ENCODE measurements at places on chromosomes 16 and 17.

GRCh38 chr16:84115919-84116719 lies 623 bp downstream of the MBTPS1 start:
- DNase-seq = no peak

DNA sequence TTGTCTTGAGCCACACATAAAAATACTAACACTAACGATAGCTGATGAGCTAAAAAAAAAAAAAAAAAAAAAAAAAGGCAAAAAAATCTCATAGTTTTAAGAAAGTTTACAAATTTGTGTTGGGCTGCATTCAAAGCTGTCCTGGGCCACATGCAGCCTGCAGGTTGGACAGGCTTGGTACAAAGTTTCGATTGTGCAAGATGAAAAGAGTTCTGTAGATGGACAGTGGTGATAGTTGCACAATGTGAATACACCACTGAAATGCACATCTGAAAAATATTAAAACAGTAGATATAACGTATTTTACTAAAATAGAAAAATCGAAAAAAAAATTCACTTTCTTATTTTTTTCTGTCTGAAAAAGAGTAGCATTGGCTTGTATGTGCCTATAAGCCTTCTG lies 42.9 kb downstream of the AMFR start:
- DNase-seq = no peak

DNA sequence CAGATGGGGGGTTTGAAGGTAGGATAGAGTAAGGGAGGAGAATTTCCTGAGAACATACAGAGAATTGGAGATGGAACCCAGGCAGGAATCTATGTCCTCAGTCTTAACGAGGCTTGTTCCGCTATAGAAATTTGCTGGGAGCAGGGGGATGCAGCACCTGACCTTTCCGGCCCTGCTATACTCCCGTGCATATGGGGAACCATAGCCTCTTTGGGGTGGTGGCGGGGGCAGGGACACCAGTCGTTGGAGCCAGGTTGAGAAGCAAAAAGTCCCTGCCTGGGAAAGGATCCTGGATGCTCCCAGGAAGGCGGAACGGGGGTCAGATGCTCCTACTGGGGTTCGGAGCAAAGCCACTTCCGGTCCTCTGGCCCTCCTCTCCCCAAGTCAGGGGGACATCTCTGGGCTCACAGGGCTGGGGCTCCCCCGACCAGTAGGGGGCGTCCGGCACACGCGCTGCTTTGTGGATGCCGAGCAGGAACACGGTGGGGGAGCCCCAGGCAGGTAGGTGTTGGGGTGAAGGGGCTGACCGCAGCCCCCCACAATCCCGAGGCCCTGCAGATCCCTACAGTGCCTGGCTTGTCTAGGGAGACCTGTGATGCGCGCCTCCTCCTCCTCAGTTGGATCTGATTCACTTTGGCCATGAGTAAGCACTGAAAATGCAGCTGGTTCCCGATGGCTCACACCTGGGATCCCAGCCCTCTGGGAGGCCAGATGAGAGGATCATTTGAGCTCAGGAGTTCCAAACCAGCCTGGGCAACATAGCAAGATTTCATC lies 15.5 kb upstream of the TFAP4 start:
- DNase-seq = peak; percentile 83

GRCh38 chr17:42071810-42072209 lies 21.4 kb upstream of the C17orf113 start:
- no peak for DNase-seq

- no peak for DNase-seq
These were observed 495.6 kb upstream of the CDH11 start for GRCh38 chr16:65617421-65617820.

GRCh38 chr16:969508-970385 lies 1.0 kb downstream of the LMF1 start:
- DNase-seq = peak; percentile 40

GRCh38 chr17:38809828-38810227 lies 10.5 kb upstream of the PIP4K2B start:
- no peak for DNase-seq

DNA sequence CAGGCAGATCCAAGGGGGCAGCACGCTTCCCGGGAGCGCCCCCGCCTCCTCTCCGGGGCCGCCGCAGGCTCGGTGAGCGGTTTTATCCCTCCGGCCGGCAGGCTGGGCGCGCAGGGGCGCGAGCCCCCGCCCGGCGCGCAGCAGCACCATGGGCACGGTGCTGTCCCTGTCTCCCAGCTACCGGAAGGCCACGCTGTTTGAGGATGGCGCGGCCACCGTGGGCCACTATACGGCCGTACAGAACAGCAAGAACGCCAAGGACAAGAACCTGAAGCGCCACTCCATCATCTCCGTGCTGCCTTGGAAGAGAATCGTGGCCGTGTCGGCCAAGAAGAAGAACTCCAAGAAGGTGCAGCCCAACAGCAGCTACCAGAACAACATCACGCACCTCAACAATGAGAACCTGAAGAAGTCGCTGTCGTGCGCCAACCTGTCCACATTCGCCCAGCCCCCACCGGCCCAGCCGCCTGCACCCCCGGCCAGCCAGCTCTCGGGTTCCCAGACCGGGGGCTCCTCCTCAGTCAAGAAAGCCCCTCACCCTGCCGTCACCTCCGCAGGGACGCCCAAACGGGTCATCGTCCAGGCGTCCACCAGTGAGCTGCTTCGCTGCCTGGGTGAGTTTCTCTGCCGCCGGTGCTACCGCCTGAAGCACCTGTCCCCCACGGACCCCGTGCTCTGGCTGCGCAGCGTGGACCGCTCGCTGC lies 832 bp downstream of the CDK5R1 start:
- no peak for DNase-seq

DNA sequence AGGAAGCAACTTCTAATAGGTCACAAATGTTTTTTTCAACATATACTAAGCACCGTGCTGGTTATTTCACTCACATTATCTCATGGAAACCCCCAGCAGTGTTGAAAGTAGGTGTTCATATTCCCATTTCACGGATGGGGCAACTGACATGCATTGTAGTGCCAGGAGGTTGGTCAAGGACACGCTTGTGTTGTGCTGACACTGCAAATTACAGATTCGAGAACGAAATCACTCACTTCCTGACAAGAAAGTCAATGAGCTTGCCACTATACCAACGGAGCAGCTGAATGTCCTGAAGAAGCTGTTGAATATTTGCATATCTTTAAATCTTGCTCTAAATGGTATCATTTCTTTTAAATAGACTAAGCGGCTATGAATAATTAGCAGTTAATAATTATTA lies 378.0 kb upstream of the C16orf82 start:
- DNase-seq = no peak

DNA sequence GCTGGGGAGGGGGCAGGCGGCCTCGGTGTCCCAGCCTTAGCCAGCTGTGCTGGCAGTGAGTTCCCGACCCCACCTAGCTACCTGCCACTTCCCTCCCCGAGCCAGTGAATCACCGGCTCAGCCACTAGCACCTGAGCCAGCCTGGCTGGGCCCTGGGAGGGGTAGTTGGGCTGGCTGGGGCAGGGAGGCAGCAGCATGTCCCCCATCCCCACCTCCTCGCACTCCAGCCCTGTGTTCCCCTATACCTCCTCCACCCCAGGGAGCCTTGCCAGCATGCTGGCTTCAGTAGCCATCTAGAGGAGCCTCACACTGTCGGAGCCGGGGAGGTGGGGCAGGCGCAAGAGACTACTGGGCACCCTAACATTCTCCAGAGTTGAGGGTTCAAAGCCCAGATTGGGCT lies 2.8 kb downstream of the EVPL start:
- no peak for DNase-seq

- no peak for DNase-seq
These were observed 9.4 kb upstream of the ATP5MC1 start for GRCh38 chr17:48883171-48883570.

DNA sequence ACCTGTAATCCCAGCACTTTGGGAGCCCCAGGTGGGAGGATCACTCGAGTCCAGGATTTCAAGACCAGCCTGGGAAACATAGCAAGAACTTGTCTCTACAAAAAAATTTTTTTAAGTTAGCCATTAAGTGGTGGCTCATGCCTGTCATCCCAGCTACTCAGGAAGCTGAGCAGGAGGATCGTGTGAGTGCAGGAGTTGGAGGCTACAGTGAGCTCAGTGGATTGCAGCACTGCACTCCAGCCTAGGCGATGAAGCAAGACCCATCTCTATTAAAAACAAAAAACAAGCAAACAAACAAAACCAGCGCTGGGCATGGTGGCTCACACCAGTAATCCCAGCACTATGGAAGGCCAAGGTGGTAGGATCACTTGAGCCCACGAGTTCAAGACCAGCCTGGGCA lies 38.0 kb downstream of the HEATR3 start:
- DNase-seq = no peak

GRCh38 chr17:71208111-71208704 lies 912.6 kb upstream of the SOX9 start:
- DNase-seq = no peak

DNA sequence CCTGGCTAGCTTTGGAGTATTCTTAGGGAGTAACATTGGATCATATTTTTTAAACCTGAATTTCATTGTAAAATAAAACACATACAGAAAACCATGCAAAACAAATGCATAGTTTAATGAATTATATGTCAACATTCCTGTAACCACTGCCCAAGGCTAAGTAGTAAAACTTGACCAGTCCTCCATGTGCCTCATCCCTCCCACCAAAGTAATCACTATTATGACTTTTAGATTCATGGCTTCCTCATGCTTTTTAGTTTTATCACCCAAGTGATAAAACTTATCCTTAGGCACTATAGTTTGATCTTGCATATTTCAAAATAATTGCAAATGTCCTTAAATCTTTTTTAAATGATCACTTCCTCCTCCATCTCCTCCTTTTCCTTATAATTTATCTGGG lies 20.4 kb downstream of the PRKCA start:
- DNase-seq = no peak

DNA sequence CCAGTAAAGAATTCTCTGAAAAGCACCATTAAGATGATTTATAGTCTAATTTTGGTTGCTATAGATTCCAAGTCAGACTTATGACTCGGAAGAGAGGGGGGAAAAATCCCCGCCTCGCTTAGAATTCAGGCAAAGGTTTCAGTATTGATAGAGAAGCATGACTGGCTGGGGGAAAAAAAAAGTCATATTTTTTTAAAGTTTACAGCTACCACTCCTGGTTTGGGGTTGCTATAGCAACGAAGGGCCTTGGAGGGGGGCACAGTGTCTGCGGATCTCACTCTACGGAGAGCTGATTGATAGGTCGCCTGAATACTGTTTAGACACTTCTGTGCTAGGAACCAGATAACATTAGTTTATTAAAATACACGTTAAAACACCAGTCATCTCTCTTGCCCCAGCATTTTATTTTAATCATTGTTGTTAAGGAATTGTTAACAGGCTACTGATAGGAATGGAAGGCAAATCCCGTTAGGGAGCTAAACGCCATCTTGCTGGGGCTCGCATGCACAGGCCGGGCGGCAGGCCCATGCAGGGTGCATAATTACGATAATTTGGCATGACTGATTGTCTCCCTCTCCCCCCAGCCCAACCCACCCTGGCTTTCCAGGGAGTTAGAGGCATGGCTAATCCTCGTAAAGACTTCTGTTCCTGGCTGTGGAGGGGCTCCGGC lies 380.0 kb upstream of the XYLT1 start:
- no peak for DNase-seq

GRCh38 chr17:16052486-16052885 lies 52.9 kb downstream of the TTC19 start:
- DNase-seq = no peak

DNA sequence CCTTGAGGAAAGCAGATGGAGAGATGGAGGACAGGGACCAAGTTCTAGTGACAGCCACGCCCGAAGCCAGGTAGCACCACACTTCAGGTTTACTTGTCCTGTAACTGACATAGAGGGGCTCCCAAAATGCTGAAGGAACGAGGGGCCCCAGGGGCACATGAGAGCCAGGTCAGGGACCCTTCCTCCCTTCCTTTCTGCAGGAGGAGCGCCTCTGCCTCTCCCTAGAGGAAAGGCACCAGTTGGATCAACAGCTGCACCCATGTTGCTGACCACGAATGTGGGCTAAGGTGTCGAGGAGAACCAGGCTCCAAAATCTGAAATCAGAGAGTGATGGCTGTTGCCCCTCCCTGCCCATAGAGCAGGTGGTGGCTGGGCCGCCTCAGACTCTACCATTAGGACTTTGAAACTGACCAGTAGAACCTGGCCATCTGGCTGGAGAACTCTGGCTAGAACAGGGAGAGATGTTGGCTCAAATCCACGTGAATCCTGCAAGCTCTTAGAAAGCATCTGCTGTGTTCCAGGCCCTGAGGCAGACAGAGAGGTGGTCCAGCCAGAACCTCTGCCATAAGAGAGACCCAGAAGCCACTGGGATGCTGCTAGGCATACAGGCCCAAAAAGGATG lies 218.8 kb downstream of the KATNIP start:
- no peak for DNase-seq

- no peak for DNase-seq
These were observed 8.3 kb downstream of the AXIN2 start for GRCh38 chr17:65553009-65553645.

GRCh38 chr17:81977211-81977808 lies at the start of gene ASPSCR1:
TSS of gene ASPSCR1 (plus strand) at chr17:81977629. CDS start at chr17:81977647, 18 bp downstream.
- peak; percentile 90 for DNase-seq

DNA sequence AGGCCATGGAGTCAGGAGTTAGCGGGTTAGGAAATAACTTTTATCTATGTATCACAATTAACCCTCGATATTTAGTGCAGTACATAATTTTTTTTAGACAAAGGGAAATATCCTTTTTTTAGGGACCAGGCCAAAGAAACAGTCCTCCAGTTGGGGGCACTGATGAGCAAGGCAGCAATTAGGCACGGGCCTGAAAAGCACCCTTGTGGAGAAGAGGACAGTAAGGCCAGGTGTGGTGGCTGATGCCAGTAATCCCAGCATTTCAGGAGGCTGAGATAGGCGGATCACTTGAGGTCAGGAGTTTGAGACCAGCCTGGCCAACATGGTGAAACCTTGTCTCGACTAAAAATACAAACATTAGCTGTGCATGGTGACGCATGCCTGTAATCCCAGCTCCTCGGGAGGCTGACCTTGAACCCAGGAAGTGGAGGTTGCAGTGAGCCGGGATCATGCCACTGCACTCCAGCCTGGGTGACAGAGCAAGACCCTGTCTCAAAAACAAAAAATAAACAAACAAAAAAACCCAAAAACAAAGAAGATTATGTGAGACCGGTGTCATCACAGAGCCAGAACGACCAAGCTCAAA lies 158.3 kb upstream of the NOL11 start:
- DNase-seq = no peak
